ENCODE measurements at places on chromosomes 11 and 22. TPM values are rescaled to one million over a fixed set of nuclear protein-coding genes. Genes with fewer than 3 reads are reported as not detected.

CELSR1 gene
- 0.96 TPM for total RNA-seq

OR2AG2 gene
- not detected for total RNA-seq

POTEH gene
- not detected for total RNA-seq

WT1 gene
- total RNA-seq: not detected

GRCh38 chr11:2576111-2576510, 123.7 kb downstream of the KCNQ1OT1 start:
- H3K4me1 ChIP-seq: no peaks in the 10 kb centered on the region
- no peak for DNase-seq
- no peak overlapping the region for H3K4me3 ChIP-seq
- no peaks in the 10 kb centered on the region for H3K27me3 ChIP-seq
- H3K27ac ChIP-seq: no peak overlapping the region
- H3K36me3 ChIP-seq: no peaks in the 10 kb centered on the region

- no peaks in the 10 kb centered on the region for H3K27me3 ChIP-seq
- no peak for DNase-seq
- no peak overlapping the region for H3K27ac ChIP-seq
- H3K4me1 ChIP-seq: no peaks in the 10 kb centered on the region
These were observed 309.8 kb downstream of the SHANK2 start for GRCh38 chr11:70942593-70942992.

- no peak overlapping the region for H3K4me3 ChIP-seq
- H3K36me3 ChIP-seq: no peaks in the 10 kb centered on the region
- no peak overlapping the region for H3K27ac ChIP-seq
- H3K27me3 ChIP-seq: no peaks in the 10 kb centered on the region
- no peak for DNase-seq
These were observed 205.1 kb upstream of the PITPNB start for GRCh38 chr22:28123989-28124766.

DNA sequence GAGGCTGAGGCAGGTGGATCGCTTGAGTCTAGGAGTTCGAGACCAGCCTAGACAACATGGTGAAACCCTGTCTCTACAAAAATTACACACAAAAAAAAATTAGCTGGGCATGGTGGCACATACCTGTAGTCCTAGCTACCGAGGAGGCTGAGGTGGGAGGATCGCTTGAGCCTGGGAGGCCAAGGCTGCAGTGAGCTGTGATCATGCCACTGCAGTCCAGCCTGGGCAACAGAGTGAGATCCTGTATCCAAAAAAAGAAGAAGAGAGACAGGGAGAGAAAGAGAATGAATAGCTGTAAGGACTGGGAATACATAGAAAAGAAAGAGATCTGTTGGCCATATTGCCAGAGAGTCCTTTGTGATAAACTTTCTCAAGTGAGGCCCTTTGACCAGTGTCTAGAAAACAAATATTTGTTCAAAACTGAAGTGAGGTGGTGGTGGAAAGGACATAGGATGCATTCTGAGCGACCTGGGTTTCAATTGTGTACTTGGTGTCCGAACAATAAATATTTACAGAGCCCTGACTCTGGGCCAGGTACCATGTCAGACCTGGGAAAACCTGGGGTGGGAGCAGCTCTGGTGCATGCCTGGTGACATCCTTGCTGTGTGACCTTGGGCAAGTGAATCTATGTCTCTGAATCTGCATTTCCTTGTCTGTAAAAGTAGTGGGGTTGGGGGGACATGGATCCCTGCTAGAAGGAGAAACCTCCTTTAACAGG, 89.6 kb upstream of the CRYBB3 start:
- no peaks in the 10 kb centered on the region for H3K36me3 ChIP-seq
- no peaks in the 10 kb centered on the region for H3K27me3 ChIP-seq
- H3K27ac ChIP-seq: peak overlapping the region; percentile 95
- peak; percentile 75 for DNase-seq

DNA sequence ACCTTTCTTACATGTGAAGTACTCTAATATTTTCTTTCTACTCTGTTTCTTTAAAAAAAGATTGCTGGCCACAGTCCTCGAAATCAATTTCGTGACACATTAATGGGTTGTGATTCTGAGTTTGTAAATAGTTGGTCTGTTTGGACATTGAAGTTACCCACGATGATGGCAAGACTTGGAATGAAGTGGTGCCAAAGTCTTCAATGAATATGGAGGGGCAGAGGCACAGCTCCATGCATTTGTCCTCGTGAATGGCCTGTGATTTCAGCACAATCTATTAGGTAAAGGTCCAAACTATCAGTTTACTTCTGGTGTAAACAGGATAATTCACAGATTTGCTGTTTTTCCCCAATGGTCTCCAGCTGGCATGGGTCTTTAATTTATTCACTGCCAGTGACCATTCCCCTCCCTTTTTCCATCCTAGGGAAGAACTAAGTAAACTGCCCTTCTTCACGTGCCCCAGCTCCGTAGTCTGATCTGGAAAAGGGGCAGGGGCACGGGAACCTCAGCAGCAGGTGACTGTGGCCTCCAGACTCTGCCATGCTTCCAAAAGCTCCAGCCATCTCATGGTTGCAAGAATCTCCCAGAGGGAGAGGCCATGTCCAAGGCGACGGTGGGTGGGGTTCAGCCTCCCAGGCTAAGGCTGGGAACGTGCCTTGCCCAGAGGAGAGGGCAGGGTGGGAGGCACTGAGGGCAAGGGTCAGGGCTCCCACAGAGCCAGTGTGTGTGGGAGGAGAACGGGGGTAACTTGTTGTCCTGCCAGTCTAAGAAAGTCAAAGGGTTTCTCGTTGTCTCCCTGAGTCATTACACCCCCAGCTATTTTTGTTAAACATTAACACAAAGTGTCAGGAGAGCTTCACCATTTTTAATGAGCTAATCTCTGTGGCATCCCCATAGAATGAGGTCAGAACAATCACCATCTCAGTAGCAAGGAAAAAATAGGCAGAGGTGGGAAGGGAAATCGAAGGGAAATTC, 16.9 kb upstream of the PEX26 start:
- peak overlapping the region; percentile 62 for H3K27ac ChIP-seq
- H3K36me3 ChIP-seq: no peaks in the 10 kb centered on the region
- no peaks in the 10 kb centered on the region for H3K27me3 ChIP-seq
- H3K4me1 ChIP-seq: peaks cover 10% of the 10 kb centered on the region
- DNase-seq: no peak

- no peaks in the 10 kb centered on the region for H3K4me1 ChIP-seq
- no peak overlapping the region for H3K27ac ChIP-seq
- no peak for DNase-seq
These were observed 6.6 kb upstream of the FIBIN start for GRCh38 chr11:26987272-26987671.

DNA sequence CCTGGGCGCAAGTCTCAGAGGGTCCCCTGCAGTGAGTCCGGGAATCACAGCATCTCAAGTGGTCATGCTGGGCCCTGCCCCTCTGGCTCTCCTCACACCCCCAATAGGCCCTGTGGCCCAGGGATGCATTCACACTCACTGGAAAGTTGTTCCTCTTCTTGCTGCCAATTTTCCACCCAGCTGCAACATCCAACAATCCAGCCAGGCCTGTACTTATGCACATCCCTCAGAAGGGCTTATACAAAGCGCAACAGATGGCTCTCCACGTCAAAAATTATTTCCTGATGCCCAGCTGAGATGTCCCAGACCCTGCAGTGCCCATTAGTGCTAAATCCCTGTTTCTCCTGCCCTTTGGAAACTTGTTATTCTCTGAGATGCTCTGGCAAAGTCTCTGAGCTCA, 407.8 kb upstream of the NARS2 start:
- no peaks in the 10 kb centered on the region for H3K4me1 ChIP-seq
- no peaks in the 10 kb centered on the region for H3K27me3 ChIP-seq
- H3K4me3 ChIP-seq: no peak overlapping the region
- H3K36me3 ChIP-seq: no peaks in the 10 kb centered on the region
- no peak overlapping the region for H3K27ac ChIP-seq

DNA sequence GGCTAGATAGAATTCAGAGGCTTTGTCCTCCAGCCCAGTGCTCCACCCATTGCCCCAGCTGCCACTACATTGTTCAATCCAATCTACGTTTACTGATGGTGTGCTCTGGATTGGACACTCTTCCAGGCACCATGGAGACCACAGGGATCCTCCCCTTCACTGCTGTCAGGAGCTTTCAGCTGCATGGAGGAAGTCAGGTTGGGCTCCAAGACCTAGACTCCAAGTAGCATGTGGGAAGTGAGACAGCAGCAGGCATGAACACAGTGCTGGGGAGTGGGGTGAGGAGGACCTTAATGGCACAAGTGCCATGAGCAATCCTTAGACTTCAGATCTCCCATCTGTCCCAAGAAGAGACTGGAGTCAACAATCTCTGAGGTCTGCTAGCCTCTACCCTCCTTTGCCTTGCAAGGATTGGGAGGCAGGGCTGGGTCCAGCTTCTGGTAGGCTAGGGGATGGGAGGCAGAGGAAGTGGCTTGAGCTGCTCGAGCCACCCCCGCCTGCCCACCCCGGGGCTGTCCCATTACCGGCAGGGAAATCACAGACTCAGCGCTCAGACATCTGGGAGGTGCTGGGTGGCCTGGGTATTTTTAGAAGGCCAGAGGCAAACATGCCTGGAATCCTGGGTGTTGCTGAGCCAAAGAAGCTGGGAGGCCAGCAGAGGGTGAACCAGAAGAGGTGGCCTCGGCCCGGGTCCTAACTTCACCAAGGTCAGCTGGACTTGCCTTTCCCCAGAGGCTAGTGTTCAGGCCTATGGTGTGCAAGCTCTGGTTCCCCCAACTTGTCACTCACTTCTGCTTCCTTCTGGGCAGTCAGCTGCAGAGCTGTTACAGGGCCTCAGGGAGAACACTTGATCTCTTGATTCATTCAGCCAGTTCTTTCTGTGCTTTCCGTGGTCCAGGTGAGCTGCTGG, 15.2 kb upstream of the FCHSD2 start:
- peak overlapping the region; percentile 32 for H3K27ac ChIP-seq
- no peak for DNase-seq
- no peaks in the 10 kb centered on the region for H3K36me3 ChIP-seq
- no peak overlapping the region for H3K4me3 ChIP-seq
- H3K27me3 ChIP-seq: no peaks in the 10 kb centered on the region

DNA sequence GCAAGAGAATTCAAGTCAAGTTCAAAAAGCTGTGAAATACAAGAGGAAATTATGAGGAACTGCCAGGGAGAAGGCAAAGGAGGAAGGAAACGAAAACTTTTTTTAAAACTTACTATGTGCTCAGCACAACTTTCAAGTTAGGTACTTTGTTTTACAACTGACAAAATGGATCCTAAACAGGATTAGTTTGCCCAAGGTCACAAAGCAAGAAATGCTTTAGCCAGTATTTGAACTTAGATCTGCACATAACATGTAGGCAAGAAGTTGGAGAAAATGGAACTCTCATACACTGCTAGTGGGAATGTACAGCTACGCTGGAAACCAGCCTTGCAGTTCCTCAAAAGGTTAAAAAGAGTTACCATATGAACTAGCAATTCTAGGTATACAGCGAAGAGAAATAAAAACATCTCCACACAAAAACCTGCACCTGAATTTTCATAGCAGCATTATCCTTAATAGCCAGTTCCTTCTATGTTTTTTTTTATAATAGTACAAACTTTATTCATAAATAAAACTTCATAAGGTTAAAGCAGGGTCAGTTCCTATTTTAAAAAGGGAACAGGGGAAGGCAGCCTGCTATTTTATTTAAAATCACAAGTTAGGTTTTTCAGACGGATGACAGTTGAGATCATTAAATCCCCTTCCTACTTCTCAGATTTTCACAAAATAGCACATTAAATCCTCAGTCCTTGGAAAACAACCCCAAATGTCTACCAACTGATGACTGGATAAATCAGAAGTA, 19.2 kb downstream of the DDX6 start:
- peak overlapping the region; percentile 0 for H3K27ac ChIP-seq
- no peaks in the 10 kb centered on the region for H3K27me3 ChIP-seq
- no peak overlapping the region for H3K4me3 ChIP-seq
- H3K36me3 ChIP-seq: no peaks in the 10 kb centered on the region

- H3K27ac ChIP-seq: no peak overlapping the region
- no peaks in the 10 kb centered on the region for H3K27me3 ChIP-seq
- H3K36me3 ChIP-seq: no peaks in the 10 kb centered on the region
- H3K4me3 ChIP-seq: no peak overlapping the region
- DNase-seq: no peak
These were observed 78.9 kb upstream of the TBCEL start for GRCh38 chr11:120945042-120945441.

DNA sequence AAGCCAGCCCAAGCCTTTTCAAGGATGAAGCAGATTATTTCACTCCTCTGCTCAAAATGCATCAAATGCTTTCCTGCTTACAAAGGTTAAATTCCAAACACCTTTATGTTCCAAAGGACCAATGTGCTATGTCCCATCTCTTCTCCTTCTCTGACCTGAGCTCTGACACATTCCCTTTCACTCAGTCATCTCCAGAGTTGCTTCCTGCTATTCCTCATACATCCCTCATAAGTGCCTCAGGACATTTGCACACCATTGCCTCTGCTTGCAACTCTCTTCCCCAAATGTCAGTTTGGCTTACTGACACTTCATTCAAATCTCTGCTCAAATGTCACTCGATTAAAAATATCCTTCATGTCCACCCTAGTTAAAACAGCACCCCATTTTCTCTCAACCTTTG, 53.3 kb upstream of the BMAL1 start:
- no peaks in the 10 kb centered on the region for H3K36me3 ChIP-seq
- H3K4me1 ChIP-seq: no peaks in the 10 kb centered on the region
- H3K27ac ChIP-seq: no peak overlapping the region

GRCh38 chr22:19884161-19884953, 29.7 kb upstream of the GNB1L start:
- no peaks in the 10 kb centered on the region for H3K4me1 ChIP-seq
- H3K27ac ChIP-seq: no peak overlapping the region
- H3K4me3 ChIP-seq: no peak overlapping the region
- H3K27me3 ChIP-seq: no peaks in the 10 kb centered on the region

DNA sequence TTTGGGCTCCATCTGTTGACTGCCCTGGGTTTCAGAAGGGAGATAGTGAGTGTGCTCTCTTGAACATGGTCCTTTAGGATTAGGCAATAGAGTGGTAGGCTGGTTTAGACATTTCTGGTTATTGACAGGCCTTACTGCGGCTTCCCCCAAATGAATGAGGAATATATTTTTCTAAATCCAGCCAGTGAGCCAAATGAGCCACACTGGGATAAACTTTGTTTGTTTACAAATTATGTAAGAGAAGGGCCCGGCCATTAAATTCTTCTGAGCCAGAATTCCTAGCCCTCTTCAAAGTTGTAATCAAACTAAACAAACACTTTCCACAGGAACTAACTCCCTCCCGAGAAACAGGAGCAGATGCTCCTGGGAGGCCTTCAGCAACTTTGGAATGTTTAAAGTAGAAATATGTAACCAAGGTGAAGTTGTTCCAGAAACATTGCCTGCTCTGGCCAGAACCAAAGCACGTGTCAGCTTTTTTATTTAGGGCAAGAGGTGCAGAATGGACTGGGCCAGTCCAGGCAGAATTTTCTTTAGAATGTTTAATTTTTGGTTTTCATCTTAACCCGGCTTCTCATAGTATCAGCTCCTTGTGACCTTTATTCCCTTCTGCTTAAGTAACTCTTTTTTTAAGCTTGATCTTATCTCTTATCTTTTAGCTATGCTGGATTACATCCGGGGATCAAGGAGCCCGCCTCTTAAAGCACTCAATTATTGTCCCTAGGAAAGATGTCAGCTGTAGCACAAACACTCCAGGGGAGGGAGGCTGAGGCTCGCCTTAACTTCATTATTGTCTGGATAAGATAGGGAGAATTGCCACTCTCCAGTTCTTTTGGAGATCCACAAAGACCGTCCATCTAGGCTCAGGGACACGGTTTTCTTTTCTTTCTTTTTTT, 28.7 kb downstream of the ZNRF3 start:
- no peaks in the 10 kb centered on the region for H3K4me1 ChIP-seq
- no peaks in the 10 kb centered on the region for H3K36me3 ChIP-seq
- peak overlapping the region; percentile 73 for H3K27ac ChIP-seq
- no peaks in the 10 kb centered on the region for H3K27me3 ChIP-seq
- DNase-seq: no peak

GRCh38 chr11:66659763-66660162, 17.9 kb downstream of the RBM4B start:
- H3K4me3 ChIP-seq: no peak overlapping the region
- H3K27ac ChIP-seq: no peak overlapping the region
- no peaks in the 10 kb centered on the region for H3K4me1 ChIP-seq

Data from breast epithelium (tissue), 4 donors.